GM12864 (cell line): ENCODE measurements at places on chromosomes 6 and 20.

- DNase-seq: no peak
Observed at GRCh38 chr20:18852318-18852717, 38.7 kb downstream of the SCP2D1 start.

GRCh38 chr6:37004044-37004980, 1.1 kb upstream of the FGD2 start:
- no peak for DNase-seq

- no peak for DNase-seq
Observed at GRCh38 chr20:40339661-40340449, 349.2 kb downstream of the MAFB start.

DNA sequence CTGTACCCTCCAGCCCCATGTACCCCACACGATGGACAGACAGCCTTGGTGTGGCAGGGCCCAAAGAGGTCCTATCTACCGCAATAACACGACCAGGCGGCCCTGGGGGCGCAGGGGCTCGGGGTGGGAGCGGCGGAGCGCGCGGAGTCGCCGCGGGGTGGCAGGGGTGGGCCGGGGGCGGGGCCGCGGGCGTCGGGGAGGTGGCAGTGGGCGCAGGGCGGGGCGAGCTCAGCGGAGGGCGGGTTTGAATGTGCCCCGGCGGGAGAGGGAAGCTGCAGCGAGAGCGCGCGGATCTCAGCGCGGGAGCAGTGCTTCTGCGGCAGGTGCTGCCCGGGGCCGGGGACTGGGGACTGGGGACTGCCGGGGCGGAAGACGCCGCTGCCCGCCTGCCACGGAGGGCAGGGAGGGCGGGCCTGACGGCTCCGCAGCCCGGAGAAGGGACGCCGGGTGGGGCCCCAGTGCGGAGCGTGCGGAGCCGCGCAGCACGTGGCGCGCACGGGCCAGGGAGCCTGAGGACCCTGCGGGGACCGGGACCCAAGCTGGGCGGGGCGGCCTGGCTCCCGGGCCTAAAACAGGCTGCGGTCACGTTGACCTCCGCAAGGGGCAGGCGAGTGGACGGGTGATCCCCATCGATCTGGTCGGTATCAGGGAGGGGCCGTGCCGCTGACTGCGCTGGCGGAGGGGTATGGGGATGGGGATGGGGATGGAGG, at the start of gene SLC29A1:
TSS of gene SLC29A1 (plus strand) at position 277 of the 710 bp plus-strand sequence. CDS start 3,719 bp downstream, outside the sequence.
- DNase-seq: no peak

DNA sequence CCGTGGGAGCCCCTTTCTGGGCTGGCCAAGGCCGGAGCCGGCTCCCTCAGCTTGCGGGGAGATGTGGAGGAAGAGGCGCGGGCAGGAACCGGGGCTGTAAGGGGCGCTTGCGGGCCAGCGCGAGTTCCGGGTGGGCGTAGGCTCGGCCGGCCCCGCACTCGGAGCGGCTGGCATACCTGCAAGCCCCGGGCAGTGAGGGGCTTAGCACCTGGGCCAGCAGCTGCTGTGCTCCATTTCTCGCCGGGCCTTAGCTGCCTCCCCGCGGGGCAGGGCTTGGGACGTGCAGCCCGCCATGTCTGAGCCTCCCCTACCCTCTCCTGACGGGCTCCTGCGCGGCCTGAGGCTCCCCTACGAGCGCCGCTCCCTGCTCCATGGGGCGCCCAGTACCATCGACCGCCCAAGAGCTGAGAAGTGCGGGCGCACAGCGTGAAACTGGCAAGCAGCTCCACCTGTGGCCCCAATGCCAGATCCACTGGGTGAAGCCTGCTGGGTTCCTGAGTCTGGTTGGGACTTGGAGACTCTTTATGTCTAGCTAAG, 82.8 kb upstream of the E2F3 start:
- DNase-seq: no peak

- DNase-seq: no peak
Observed at GRCh38 chr6:604579-604978, 52.3 kb downstream of the HUS1B start.

GRCh38 chr6:129875610-129876520, 14.8 kb upstream of the TMEM244 start:
- DNase-seq: peak; percentile 52

- peak; percentile 85 for DNase-seq
Observed at GRCh38 chr20:309841-310644, 12.7 kb downstream of the ZCCHC3 start.

- no peak for DNase-seq
Observed at GRCh38 chr6:134636186-134636799, 313.6 kb downstream of the ALDH8A1 start.

GRCh38 chr20:60658681-60659080, 593.4 kb upstream of the CDH4 start:
- no peak for DNase-seq

- no peak for DNase-seq
Observed at GRCh38 chr6:14309951-14310445, 192.4 kb downstream of the CD83 start.

- DNase-seq: no peak
Observed at GRCh38 chr6:45423111-45423823, 45.5 kb upstream of the SUPT3H start.
